DND-41 (cell line): ENCODE measurements at places on chromosomes 2 and 18.
A peak's percentile ranks its signal among the peaks of the same experiment; 100 is the strongest.

DNA sequence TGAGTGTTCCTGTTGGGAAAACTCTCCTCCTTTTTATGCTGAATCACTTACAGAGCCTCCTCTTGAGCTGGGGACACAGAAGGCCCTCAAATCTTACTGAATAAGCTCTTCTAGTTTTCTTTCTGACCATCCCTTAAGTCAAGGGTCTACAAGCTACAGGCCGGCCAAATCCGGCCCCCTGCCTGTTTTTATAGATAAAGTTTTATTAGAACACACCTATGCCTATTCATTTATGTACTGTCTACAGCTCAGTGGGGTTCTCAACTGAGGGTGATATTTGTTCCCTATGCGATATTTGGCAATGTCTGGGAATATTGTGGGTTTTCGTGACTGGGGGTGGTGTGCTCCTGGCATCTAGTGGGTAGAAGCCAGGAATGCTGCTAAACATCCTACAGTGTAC lies 14.0 kb downstream of the CDC42EP3 start:
- DNase-seq = no peak

- no peak for DNase-seq
Observed at GRCh38 chr2:131588152-131588873, 60.6 kb downstream of the CCDC74A start.

DNA sequence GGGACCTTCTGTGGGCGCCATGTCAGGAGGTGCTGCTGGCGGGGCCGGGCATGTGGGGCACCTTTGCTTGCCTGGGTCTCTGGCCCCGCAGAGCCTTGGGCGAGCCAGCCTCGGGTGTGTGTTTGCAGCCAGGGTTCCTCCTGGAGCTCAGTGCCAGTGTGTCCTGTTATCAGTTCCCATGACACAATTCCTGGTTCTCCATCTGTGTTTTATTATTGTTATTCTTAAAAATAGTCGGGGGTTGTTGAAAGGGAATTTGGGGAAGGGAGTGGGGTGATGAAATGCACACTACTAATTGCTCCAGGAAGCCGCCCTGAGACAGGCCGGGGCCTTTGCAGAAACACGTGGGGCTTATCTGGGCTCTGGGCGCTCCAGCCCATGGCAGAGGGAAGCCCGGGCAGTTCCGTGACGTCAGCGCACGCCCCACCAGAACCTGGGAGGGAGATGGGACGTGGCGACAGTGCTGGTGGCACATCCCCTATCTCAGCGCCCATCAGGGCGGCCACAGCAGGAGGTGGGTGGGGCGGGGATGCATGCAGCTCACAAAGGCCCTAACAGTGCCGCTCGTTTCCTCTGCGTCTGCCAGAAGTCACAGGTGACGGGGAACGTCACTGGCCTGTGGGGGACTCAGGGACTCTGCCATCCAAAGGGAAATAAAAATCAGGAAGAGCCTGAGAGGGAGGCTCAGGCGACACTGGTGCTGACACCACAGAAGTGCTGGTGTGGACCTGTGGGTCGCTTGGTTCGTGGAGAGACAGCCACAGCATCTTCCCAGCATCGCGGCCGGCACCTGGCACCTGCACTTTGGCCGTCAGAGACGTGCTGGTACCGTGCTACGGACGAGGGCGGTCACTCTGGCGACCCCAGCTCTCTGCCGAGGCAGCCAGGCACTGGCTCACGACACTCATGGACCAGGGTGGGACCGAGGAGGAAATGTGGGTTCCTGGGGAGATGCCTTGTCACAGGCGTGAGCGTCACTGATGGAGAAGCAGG lies 131.0 kb downstream of the NFATC1 start:
- DNase-seq = no peak

- DNase-seq = peak; percentile 62
Observed at GRCh38 chr2:181430406-181431118, 26.6 kb upstream of the ITGA4 start.

- DNase-seq = no peak
Observed at GRCh38 chr2:71882949-71883472, 264.7 kb downstream of the CYP26B1 start.

DNA sequence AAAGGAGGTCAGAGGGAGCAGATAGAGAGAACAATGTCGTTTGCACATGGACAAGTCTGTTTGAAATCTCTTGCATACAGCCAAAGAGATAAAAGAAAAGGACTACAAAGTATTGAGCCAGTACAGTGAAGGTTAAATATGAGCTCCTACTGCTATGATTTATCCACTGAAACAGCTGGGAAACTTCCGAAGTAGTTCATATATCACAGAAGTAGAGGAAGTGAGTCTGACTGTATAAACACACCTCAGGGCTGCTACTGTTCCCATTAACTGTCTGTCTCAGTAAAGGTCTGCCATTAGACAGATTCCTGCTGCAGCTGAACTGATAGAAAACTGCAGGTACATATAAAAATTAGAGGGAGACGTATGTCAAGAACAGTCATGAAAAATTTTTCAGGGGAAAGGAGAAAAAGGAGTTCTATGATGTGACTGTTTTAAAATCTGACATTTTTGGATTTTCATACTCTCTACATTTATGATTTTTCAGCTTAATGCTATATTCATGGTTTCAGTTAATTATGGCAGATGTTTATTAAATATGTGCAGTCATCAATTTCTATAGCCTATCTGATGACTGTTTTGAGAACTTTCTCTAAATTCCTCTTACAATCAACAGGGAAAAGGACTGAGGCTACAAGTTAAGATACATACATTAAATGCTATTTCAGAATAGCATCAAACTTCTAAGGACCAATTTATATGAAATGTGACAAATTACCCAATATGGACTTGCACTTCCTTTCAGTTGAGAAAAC lies 364.7 kb downstream of the ERBB4 start:
- DNase-seq = no peak

DNA sequence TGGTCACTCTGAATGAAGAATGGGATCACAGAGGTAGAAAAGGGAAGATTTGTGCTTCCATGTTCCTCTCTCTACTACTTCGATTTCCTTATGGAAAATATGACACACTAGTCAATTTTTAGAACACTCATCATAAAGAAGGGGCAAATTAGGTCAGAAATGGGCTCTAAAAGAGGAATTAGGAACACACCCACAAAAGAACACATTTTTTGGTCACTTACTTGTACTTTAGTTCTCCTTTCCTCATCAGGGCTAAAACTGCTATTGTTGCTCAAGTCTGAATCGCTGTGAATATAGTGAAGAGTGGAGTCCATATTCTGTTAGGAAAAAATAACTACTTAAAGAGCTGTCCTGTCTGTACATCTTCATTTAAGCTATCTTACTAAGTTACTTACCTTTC lies 52.6 kb downstream of the PPP4R1 start:
- DNase-seq = no peak

DNA sequence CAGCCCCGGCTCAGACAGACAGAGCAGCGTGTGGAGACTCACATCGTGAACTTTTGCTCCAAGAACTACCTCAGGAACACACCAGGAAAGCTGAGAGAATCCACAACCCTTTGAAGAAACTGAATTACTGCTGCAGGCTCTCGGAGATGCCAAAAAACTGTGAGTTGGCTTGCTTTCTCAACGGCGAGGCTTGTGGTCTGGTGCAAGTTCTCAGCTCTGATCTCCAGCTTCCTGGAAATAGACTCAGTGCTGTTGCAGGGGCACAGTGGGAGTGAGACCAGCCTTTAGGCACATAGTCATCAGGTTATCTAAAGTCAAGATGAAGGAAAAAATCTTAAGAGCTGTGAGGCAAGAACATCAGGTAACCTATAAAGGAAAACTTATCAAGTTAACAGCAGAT lies 273.7 kb upstream of the LRATD1 start:
- DNase-seq = peak; percentile 58

DNA sequence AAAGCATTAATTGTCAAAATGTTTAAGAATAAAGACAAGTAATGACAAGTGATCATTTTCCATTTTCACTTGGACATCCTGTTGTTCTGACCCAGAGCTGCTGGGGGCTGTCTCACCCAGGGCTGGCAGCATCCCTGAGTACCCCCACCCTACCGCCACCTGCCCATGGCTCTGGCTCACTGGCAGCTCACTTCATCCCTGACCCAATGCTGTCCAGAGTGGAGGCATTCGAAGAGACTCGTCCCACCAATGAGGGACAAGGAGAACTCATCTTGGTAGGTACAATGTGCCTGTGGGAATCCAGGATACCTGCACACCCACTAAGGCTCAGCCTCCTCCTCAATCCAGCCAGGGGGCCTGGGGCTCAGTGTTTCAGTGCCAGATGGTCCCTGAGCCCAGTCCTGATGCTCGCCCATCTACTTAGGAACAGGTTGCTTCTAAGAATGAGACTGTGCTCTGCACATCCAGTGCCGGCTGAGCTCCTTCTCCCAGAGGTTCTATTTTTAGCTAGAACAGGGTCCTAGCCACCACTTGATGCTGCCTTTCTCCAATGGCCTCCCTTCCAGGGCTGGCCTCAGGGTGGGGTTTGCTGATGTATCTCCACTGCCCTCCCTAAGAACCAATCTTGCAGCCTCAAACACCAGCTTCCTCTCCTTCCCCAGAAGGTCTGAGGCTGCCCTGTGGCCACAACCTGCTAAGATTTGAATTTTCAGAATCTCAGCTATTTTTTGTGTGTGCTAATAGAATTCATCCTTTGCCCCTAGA lies 53.7 kb downstream of the ADD2 start:
- no peak for DNase-seq

DNA sequence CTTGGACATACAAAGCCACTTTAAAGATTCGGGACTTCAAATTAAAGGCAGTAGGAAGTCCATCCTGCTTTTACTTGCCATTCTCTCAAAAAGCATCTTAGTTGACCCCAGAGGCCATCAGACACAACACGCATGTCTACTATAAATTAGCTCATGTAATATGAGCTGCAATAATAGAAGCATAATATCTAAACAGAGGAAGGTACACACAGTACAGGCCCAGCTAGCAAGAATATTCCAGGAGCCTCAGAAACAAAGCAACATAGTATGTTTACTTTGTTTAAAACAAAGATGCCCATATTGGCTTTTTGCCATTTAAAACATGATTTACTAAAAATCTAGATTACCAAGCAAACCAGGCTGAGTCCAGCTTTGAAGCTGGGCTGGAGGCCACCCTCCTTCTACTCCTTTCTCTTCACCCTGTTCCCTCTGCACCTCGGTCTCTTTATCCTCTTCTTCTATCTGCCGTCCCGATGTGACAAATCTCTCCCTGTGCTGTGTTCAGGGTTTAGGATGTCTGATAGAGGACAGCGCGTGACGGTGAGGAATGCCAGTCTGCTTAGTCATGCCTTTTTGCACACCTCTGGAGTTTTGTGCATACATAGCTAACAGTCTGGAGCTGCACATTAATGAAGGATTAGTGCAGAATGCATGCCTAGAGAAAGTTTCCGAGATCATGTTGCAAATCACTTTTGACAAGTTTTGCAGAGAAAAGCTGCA lies 28.2 kb downstream of the DTNA start:
- DNase-seq = no peak
